Right ventricle myocardium inferior (tissue), 1 donor: ENCODE measurements at places on chromosomes 1 and 21. TPM values are rescaled to one million over a fixed set of nuclear protein-coding genes. Genes with fewer than 3 reads are reported as not detected.

DNA sequence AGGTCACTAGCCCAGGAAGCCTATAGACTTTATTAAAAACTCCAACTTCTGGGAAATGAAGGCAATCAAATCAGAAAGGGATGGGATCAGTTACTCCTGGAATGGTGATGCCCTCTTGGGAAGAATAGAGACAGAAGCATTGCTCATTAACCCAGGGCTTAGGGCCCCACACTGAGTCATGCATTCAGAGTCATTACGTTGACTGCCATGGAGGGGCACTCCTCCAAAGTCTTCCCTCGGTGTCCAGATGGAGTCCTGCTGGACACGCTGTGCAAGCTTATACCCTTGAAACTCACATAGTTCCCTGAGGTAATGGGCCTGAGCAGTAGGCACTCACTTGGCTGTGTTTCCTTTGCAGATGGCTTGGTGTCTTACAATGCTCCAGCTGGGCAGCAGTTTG lies 35.2 kb upstream of the HSD17B7 start:
- no peak for DNase-seq

Gene RASSF5
- total RNA-seq: 5.3 TPM

GRCh38 chr21:46206163-46207005 lies 22.1 kb upstream of the SPATC1L start:
- DNase-seq: no peak

DNA sequence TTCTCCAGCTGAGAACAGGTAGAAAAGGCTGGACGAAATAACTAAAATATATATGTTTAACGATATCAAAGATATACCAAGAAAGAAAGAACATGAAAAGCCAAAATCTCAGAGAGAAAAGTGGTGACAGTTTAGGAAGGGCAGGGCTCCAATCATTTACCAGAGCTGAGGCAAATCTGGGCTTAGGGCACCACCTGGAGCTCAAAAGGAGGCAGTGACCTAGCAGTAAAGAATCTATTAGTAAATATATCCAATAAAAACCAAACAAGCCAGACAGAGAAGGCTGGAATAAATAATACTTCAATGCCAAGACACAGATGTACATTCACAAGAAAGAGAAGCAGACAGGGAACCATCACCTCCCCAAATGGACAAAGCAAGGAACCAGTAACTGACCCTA lies 43.5 kb downstream of the CHIA start:
- DNase-seq: no peak

DNA sequence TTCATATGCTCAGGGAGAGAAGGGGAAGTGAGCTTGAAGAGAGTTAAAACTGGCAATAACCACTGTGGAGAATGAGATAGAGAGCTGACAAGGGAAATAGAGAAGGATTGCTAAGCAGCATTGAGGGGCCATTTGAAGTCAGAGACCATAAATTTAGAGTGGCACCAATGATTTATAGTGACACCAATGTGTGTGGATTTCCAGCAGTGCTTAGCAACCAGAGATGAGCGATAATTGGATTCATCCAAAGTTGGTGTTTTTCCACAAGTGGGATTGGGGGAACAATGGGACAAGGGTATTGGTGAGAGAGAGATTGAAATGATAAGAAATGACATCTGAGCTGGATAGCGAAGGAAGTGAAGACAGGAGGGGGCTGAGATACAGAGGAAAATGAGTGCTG lies 114.1 kb downstream of the C1orf94 start:
- no peak for DNase-seq

DNA sequence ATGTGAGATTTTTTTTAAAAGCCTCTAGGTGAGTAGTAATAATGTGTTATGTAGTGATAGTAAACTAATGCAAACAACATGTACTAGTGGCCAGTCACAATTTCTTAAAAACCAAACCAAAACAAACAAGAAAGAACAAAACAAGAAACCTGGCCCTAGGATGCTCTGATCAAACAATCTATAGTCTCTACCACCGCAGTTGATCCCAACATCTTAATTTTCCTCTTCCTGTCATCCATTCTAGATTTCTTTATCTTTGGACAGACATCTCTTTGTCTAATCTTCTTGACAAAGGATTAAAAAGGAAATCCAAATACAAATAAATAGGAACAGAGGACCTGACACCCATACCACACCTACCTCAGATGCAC lies 188.2 kb upstream of the ADAMTS5 start:
- no peak for DNase-seq

DNA sequence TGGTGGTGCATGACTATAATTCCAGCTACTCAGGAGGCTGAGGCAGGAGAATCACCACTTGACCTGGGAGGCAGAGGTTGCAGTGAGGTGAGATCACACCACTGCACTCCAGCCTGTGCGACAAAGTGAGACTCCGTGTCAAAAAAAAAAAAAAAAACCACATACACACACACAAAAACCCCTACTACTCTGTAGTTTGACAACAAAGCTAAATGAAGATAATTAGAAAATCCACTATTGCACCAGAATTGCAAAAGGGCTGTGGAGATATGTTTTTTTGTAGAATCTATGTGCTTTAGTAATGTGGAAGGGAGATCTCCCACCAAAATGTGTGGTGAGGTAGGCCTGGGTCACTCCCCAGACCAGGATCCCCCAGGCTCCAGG lies 32.2 kb upstream of the KHDRBS1 start:
- no peak for DNase-seq

Gene ZNF695
- not detected for total RNA-seq

- no peak for DNase-seq
Observed at GRCh38 chr1:156060937-156061636, at the start of gene RAB25. RAB25 (plus strand) TSS chr1:156061160; CDS start chr1:156061401, 241 bp downstream.

DNA sequence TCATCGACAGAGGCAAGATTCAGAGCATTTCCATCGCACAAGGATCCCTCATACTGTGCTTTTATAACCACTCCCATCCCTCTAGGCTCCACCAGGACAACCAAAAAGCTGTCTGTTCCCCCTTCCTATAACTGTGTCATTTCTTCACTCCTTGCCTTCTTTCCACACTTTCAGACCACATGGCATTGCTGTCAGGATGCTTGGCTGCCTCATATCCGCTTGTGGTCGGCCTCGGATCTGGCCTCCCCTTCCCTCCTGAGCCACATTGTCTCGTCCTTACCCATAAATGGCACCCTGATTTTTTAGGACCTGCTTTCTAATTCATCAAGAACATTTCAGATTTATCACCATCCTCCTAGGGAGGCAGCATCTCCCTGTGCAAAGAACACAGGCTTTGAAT lies 80.5 kb downstream of the HIVEP3 start:
- no peak for DNase-seq

GRCh38 chr1:114002492-114003239 lies 23.4 kb downstream of the OLFML3 start:
- DNase-seq: no peak

Gene TM2D1
- 32.3 TPM for total RNA-seq

Gene PLA2G2F
- not detected for total RNA-seq

GRCh38 chr1:37471345-37472231 lies 2.8 kb upstream of the ZC3H12A start:
- DNase-seq: peak; percentile 77

Gene PBX1
- total RNA-seq: 78.8 TPM

GRCh38 chr1:244957525-244957924 lies 93.2 kb upstream of the HNRNPU start:
- no peak for DNase-seq

DNA sequence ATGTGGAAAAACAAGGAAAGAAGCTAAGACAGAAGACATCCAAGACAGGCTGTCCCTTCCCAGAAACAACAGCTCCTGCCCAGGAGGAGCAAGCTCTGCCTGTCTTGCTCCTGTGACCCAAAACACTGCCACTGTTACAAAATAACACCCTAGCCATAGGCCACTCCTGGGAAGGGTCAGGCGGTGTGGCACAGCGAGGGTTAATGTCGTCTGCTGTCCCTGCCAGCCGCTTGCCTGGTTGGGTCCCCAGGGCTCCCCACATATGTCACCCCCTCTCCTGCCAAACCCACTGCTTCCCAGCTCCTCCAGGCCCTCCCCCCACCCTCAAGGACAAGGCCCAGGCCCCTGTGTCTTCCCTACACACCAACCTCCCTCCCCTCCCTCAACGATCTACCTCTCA lies 3.9 kb upstream of the NHLH1 start:
- no peak for DNase-seq

Gene OR6K3
- total RNA-seq: not detected

Gene C1orf226
- 4.6 TPM for total RNA-seq

Gene TFF1
- total RNA-seq: not detected

Gene TFAP2E
- total RNA-seq: not detected

DNA sequence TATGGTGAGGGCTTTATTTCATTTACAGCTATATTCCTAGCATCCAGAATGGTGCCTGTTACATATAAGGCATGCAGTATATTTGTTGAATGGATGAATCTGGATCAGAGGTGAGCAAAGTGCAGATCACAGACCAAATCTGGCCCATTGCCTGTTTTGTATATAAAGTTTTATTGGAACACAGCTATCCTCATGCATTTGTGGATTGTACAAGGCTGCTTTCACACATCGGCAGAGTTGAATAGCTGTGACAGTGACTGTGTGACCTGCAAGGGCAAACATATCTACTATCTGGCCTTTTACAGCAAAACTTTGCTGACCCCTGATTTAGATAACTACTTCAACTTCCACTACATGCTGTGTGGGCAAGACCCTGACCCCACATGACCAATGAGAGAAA lies 54.0 kb upstream of the MRPS6 start:
- DNase-seq: no peak

Gene LRRC52
- total RNA-seq: 0.30 TPM

Gene DIPK1A
- total RNA-seq: 6.7 TPM

GRCh38 chr21:46220275-46220810 lies 8.2 kb downstream of the LSS start:
- no peak for DNase-seq

Gene TBX19
- total RNA-seq: 0.43 TPM

Gene TSTD1
- total RNA-seq: 10.5 TPM

DNA sequence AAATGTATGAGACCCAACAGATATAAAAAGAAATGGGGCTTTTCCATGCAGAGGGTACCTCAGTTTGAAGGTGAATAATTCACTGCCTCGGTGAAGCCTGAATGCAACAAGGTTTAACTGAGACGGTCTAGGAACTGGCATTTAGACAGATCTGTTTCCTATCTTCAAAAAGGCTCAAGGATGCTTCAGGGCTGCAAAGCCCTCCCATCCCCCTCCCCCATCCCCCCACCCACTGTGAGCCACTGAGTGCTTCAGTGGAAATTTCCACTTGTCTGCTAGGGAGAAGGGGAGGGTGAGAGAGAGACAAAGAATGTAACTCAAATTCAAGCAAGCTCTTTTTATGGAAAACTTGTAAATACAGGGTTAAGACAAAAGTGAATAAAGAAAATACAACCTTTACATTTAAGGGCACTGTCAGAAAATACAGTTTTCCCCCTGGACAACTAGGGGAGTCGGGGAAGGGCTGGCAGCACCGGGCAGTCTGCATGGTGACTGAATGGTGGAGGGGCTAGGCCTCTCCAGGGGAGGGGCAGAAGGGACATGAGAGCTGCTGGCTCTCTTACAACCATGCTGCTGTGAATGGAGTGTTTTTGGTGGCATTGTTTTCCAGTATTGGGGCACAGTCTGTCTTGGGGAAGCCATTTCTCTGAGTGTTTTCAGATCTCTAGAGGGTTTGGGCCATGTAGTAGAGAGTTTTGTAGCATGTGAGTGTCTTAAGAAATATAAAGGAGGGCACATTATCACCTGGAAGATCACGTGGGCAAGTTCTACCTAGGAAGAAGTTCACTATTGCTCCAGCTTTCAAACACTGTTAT lies 56.7 kb downstream of the MRPS6 start:
- DNase-seq: no peak

DNA sequence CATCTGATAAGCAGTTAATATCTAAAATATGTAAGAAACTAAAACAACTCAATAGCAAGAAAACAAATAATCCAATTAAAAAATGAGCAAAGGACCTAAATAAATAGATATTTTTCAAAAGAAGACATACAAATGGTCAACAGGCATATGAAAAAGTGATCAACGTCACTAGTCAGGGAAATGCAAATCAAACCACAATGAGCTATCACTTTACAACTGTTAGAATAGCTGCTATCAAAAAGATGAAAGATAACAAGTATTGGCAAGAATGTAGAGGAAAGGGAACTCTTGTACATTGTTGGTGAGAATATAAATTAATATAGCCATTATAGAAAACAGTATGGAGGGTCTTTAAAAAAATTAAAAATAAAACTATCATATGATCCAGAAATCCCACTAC lies 40.7 kb upstream of the NEK7 start:
- DNase-seq: no peak

Gene LCE7A
- total RNA-seq: not detected

GRCh38 chr1:230277201-230278025 lies 148.7 kb downstream of the PGBD5 start:
- no peak for DNase-seq

DNA sequence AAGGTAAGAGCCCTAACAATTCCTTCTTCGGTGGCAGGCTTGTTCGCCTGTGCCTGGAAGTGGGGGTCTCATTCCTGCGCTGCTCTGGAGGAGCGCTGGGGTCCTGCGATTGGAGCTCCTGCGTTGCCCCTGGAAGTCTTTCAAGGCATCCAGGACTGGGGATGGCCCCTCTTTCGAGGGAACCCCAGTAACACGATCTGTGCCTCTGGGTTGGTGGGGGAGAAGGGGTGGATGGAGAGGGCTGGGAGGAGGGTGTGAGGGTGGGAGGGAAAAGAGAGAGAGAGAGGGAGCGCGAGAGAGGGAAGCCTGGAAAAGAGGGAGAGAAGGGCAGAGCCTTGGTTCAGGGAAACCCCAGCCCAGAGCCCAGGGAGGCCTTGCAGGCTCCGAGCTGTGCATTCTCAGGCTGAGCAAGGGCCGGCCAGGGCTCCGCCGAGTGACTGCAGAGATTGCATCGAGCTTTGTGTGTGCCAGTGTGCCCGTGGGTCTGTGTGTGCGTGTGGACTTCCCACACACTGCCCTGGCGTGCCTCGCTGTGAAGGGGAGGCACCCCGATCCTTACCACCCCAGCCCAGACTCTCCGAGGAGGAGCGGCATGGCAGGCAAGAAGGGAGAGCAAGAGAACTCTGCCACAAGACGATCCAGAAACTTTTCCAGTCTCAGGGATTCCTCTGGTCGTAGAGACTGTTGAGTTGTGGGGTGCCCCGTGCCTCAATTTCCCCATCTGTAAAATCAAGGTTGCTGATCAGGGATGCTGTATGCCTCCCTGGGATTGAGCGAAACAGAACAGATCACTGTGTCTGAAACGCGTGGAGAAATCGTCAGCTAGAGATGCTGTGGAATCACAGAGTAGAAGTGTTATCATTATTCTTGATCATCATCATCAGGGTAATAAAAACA lies 619 bp downstream of the BCL9 start:
- DNase-seq: peak; percentile 78
